ENCODE measurements at places on chromosomes 4 and X.
A peak's percentile ranks its signal among the peaks of the same experiment; 100 is the strongest.

- DNase-seq = no peak
Observed at GRCh38 chr4:146654687-146655520, 16.2 kb downstream of the POU4F2 start.

- DNase-seq = peak; percentile 1
Observed at GRCh38 chr4:99405433-99406115, 29.6 kb downstream of the ADH7 start.

- DNase-seq = no peak
Observed at GRCh38 chrX:16958356-16958755, 11.9 kb downstream of the REPS2 start.

- no peak for DNase-seq
Observed at GRCh38 chrX:130015181-130015580, 32.7 kb downstream of the BCORL1 start.

- DNase-seq = no peak
Observed at GRCh38 chr4:145041378-145041777, 56.6 kb downstream of the ANAPC10 start.

- no peak for DNase-seq
Observed at GRCh38 chr4:67327245-67328017, 217.9 kb downstream of the CENPC start.

- no peak for DNase-seq
Observed at GRCh38 chrX:18410038-18410437, 15.4 kb upstream of the CDKL5 start.

All from NCI-H1436 treated with DMSO at 0.1 percent for 48 hours (cell line).